HepG2 (cell line): ENCODE measurements at places on chromosomes 6 and 20. TPM values are rescaled to one million over a fixed set of nuclear protein-coding genes. Genes with fewer than 3 reads are reported as not detected.

The BHLHE23 gene
- total RNA-seq, result not detected in 2 replicates

The ERVFRD-1 gene
- total RNA-seq, result not detected in 2 replicates

- H3K4me3 ChIP-seq, result no peak overlapping the region
- no peak for DNase-seq
- peaks cover 2% of the 10 kb centered on the region; the same call in 1 of the 2 replicates for H3K27me3 ChIP-seq
- no peak overlapping the region for H3K27ac ChIP-seq
- peaks cover 6% of the 10 kb centered on the region; the same call in 1 of the 2 replicates for H3K4me1 ChIP-seq
Observed at GRCh38 chr6:154292066-154292465, 64.5 kb downstream of the IPCEF1 start.

DNA sequence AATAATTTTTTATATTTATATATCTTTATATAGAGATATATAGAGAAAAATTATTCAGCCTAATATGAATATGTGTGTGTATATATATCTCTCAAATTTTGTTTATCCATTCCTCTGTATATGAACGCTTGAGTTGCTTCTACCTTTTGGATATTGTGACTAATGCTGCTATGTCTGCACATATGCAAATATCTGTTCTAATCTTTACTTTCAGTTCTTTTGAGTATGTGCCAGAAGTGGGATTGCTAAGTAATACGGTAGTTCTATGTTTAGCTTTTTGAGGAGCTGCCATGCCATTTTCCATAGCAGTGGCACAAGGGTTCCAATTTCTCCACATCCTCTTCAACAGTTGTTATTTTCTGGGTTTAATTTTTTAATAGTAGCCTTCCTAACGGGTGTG is 72.8 kb upstream of the CEP85L start:
- H3K36me3 ChIP-seq, result no peaks in the 10 kb centered on the region
- no peak overlapping the region for H3K27ac ChIP-seq
- no peaks in the 10 kb centered on the region for H3K4me1 ChIP-seq
- peaks cover 24% of the 10 kb centered on the region; the same call in 2 of the 3 replicates for H3K27me3 ChIP-seq
- no peak overlapping the region for H3K4me3 ChIP-seq

The NKX2-2 gene
- total RNA-seq, result not detected in 2 replicates

- no peaks in the 10 kb centered on the region for H3K36me3 ChIP-seq
- H3K27ac ChIP-seq, result no peak overlapping the region
Observed at GRCh38 chr20:62749851-62750445, 41.3 kb downstream of the NTSR1 start.

DNA sequence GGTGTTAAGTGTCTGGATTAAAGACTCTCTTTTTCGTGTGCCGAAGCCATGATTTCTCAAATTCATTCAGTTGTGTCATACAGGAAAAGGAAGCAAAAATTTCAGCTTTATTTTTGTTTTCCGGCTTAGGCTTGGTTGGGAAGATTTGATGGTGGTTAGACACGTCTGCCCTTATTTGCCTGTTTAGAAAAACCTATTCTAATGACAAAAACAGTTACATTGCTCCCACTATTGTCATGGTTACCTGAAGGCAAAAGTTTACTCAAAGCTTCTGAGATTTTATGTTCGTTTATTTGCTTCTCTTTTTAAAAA is 982 bp downstream of the DNAJC5 start:
- H3K27me3 ChIP-seq, result no peaks in the 10 kb centered on the region
- H3K27ac ChIP-seq, result peak overlapping the region; percentile 60
- peaks cover 50% of the 10 kb centered on the region for H3K4me1 ChIP-seq
- DNase-seq, result no peak

The SYCP2 gene
- 0.07 and 0.25 TPM in 2 replicates for total RNA-seq

DNA sequence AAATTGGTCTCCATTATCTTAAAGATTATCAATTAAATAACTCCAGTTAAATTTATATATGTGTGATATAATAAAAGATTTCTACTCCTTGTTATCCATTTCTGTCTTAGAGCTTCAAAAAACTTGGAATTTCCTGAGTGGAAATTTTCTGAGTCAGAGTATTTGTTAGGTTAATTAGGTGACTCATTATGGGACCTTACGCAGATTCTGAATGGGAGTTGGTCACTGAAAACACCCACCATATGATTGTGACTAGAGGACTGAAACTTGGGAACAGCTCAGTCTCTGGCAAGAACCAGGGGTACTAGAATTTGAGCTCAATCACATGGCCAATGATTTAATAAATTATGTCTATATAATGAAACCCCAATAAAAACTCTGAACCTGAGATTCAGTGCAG is 125.4 kb upstream of the HMGCLL1 start:
- no peak for DNase-seq
- H3K27ac ChIP-seq, result no peak overlapping the region
- H3K4me1 ChIP-seq, result no peaks in the 10 kb centered on the region
- H3K4me3 ChIP-seq, result no peak overlapping the region
- no peaks in the 10 kb centered on the region for H3K36me3 ChIP-seq
- H3K27me3 ChIP-seq, result no peaks in the 10 kb centered on the region

DNA sequence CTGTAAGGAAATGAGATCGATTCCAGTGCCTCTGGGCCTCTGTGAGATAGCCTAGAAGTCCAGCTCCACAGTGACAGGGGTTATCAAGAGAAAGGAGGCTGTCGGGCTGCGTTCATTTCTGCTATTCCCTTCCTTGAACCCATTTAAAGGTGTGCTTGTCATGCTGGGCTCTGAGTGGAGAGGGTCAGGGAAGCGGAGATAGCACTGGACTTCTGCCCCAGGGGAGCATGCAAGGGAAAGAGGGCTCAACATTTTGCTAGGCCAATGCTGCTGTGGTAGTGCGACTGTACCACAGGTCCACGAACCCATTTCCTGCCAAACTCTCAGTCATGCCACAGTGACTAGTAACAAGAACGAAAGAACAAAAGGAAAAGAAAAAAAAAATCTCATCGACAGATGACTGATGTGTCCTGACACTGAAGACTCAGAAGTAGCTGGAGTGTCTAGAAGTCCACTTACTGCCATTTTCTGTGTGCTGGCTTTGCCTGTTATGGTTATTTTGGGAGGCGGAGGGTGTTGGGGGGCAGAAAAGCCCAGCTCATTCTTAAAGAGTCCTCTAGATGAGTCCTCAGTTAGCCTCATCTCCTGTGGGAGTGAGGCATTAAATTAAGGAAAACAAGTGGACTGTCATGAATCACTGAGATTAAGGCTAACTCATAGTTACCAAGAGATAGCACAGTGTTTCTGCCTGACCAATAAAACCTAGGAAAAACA is 8.1 kb downstream of the NEDD9 start:
- no peaks in the 10 kb centered on the region; the same call in 2 of the 3 replicates for H3K27me3 ChIP-seq
- DNase-seq, result no peak
- peaks cover 91% of the 10 kb centered on the region for H3K4me1 ChIP-seq
- H3K36me3 ChIP-seq, result peaks cover 71% of the 10 kb centered on the region
- H3K4me3 ChIP-seq, result peak overlapping the region; percentile 49

DNA sequence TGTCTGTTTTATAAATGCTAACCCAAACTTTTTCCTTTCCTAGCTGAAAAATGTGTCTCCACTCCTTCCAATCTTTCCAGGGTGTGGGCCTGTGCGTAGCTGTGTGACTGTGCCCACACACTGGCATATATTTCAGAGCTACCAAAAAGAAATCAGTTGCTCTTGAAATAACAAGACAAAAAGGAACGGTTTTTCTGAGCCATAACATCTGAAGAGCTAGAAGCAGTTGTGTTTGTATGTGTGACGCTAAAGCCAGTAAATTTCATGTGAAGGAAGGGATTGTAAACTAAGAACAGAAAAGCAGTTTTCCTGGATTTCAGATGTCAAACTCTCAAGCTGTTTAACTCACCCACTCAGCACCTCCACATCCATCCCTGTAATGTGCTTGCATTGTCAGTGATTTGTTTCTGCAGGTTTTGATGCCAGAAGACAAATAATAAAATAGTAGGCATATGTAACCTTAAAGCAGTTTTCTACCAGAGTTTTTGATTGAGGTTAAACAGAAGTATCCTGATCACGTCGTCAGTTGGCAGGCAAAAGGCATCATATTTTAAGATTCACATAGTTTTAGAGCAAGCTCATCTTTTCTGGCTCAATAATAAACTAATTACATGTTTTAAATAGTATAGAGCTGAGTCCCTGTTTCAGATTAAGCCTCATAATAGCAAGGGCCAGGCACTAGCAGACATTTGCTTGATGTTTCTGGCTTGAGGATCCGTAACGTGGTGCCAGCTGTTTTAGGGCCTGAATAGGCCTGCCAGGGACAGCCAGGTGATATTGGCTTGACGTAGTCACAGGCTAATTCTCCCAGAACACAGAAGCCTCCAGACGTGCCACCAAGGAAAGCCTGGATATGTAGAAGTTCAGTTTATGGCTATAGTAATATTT is 90.9 kb downstream of the FOXO3 start:
- no peak overlapping the region for H3K27ac ChIP-seq
- peaks cover 50% of the 10 kb centered on the region for H3K4me1 ChIP-seq
- H3K4me3 ChIP-seq, result no peak overlapping the region
- no peak for DNase-seq
- no peaks in the 10 kb centered on the region for H3K27me3 ChIP-seq

GRCh38 chr20:19821606-19822005 is 63.5 kb downstream of the RIN2 start:
- H3K4me3 ChIP-seq, result no peak overlapping the region
- no peak for DNase-seq
